ENCODE measurements at places on chromosomes 4 and X. TPM values are rescaled to one million over a fixed set of nuclear protein-coding genes. Genes with fewer than 3 reads are reported as not detected.

PHEX gene
- total RNA-seq, result 0.48 TPM

DNA sequence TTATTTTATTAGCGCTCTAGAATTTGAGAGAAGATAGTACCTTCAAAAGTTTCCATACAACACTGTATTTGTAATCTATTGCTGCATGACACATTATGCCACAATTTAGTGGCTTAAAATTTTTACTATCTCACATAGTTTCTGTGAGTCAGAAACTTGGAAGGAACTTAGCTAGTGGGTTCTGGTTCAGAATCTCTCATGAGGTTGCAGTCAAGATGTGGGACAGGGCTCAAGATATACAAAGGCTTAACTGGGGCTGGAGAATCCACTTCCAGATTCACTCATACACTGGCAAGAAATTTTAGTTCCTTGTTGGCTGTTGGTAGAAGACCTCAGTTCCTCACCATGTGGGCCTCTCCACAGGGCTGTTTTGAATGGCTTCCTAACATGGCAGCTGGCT is 11.5 kb upstream of the C4orf54 start:
- no peak for DNase-seq

DNA sequence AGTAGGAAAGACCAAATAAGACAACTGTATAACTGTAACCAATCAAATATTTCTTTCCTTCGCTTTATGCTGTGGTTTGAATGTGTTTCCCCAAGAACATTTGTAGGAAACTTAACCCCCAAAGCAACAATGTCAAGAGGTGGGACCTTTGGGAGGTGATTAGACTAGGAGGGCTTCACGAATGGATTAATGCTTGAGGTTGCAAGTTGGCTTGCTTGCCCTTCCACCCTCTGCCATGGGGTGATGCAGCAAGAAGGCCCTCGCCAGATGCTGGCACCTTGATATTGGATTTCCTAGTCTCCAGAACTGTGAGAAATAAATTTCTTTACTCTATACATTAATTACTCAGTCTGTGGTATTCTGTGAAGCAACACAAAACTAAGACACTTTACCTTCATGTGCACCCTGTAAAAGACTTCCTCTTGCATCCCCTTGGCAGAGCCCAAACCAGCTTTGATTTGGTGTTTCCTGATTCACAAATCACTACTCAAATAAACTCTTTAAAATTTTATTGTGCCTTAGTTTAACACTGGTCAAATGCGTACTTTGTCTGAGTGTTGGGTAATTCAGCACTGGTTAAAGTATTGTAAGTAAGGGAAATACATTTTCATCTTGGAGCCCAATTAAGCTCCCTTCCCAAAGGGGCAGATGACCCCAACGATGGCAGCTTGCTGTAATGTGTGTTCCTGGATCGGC is 59.9 kb downstream of the COQ2 start:
- DNase-seq, result no peak

GRCh38 chr4:113899271-113900070 is 80.0 kb downstream of the ARSJ start:
- no peak for DNase-seq

- DNase-seq, result no peak
Measured at GRCh38 chr4:26028133-26028792, 114.2 kb downstream of the SMIM20 start.

DNA sequence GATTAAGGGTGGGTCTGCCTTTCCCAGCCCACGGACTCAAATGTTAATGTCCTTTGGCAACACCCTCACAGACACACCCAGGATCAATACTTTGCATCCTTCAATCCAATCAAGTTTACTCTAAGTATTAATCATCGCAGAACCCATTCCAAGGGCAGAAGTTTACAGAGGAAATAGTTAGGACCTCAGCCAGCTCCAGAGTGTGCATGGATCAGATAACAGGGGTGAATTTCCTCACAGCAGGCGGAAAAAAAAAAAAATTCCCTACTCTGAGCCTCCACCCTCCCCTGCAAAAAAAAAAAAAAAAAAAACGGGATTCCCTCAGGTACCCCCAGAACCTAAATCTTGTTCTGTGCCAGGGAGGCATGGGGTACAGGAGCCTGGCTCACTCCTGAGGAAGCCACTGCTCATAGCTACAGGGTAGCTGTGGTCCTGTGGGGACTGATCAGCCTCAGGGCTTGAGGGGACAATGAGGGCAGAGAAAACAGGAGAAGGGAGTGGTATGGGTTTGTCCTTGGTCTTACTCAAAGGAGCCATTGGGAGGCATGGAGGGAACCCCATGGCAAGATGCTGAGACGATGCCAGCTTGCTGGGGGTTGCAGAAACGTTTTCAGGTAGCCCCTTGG is 113.0 kb downstream of the DHRSX start:
- DNase-seq, result no peak

CDS1 gene
- total RNA-seq, result 0.28 TPM

TRAM1L1 gene
- total RNA-seq, result 0.40 TPM

- no peak for DNase-seq
Measured at GRCh38 chr4:53267026-53267425, 98.8 kb downstream of the SCFD2 start.

CYLC1 gene
- total RNA-seq, result not detected

DNA sequence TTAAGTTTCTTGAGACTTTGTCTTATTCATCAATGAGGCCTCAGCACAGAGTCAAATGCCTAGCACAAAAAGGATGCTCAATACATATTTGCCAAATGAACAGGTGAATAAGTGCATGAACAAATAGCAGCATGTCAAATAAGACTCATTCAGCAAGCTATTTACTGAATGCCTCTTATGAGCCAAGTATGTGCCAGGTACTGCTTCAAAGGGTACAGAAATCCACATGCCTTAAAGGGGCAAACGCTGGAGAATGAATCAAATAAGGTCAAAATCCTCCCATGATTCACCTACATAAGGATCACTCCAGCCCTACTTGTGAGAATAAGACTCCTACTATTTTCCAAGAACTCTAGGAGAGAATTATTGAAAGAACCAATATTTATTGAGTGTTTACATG is 260.2 kb upstream of the CPEB2 start:
- no peak for DNase-seq

STARD8 gene
- 17.5 TPM for total RNA-seq

DNA sequence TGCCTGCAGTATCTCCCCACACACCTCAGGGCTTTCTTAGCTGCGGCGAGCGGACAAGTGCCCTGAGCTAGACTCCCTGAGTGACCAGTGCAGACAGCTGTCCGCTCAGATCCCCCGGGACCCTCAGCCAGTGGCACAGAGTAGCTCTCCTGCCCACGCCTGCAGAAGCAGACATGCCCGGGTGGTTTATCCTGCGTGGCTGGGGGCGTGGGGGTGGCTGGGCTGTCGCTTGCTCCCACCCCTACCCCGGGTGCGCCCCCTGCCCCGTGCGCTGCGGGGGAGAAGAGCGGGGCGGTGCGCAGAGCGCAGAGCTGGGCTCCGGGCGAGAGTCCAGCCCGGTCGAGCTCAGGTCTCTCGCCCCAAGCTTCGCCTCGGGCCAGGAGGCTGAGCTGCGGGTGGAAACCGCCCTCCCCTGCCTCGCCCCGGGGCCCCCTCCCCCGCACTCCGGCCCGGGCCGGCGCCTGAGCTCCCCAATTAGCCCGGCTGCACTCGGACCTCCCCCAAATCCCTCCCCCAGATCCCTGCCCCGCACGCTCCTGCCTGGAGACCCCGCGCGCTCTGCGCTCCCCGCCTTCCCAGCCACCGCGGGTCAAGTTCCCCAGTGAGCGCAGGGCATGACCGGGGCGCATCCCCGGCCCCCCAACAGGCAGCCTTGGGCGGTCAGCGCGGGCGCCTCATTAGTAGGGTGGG is 11.7 kb upstream of the SHOX start:
- no peak for DNase-seq

DNA sequence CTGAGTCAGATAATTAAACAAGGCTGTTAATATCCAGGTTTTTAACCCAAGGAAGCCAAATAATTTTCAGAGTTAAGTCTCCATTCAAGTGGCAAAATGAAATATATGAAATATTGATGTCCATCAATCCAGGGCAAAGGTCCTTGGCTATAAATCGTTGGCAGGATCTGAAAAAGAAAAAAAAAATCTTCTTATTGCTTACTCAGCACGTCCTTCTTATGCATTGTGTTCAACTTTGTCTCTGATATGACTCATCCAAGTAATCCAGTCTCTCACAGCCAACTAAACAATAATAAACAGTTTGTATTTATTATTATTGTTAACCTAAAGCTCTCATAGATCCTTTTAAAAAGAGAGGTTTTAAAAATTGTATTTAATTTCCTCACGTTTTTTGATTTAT is 851.2 kb downstream of the ADGRL3 start:
- no peak for DNase-seq

DNA sequence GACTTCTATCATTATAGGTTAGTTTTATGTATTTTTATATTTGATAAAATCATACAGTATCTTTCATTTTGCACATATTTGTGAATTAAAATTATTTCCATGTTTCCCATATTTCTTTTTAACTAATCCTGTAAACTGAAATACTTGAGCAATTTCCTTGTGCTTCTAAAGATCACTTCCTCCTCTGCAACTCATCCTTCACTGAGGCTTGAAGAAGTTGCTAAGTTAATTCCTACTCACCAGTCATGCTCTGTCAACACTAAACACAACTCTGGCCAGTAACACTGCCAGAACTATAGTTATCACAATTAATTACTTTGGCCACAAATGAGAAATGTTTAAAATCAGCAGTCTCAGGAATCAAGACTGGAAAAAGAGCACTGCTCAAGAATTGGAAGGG is 6.7 kb downstream of the SPATA4 start:
- DNase-seq, result no peak

VCX3B gene
- total RNA-seq, result not detected

GRCh38 chrX:12440246-12440645 is 302.0 kb downstream of the FRMPD4 start:
- DNase-seq, result no peak

DNA sequence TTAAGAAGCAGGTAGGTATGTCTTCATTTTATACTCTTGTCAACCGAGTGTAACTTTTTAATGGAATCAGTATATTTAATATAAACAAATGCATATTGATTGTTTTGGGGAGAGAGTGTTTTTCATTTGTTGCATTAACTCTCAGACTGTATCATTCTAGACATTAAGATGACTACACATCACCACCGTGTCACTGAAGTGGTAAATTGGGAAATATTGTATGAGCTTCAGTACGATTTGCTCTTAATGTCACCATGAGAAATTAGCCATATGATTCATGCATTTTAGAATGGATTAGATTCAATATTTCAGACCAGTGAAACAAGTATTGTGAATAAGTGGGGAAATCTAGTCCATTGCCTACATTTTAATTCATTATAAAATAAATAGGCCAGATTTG is 9.7 kb upstream of the MFAP3L start:
- DNase-seq, result no peak

DNA sequence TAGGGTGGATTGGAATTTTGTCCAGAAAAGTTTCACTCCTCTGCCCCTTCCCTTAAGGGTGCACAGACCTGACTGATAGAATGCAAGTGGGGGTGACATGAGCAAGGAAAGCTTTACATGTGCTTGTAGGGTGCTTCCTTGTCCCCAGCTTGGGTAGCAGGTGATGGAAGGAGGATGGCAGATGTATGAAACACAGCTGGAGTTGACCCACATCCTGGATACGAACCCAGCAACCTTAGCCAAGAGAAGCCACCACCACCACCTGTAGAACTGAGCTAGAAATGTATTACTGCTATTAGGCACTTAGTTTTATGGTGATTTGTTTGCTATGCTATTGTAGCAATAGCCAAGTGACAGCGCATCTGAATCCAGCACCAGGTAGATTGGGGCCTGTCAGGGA is 227.4 kb downstream of the HS3ST1 start:
- no peak for DNase-seq

MCTS1 gene
- 41.0 TPM for total RNA-seq

GRCh38 chr4:128249787-128250668 is 37.6 kb downstream of the PGRMC2 start:
- DNase-seq, result no peak

DNA sequence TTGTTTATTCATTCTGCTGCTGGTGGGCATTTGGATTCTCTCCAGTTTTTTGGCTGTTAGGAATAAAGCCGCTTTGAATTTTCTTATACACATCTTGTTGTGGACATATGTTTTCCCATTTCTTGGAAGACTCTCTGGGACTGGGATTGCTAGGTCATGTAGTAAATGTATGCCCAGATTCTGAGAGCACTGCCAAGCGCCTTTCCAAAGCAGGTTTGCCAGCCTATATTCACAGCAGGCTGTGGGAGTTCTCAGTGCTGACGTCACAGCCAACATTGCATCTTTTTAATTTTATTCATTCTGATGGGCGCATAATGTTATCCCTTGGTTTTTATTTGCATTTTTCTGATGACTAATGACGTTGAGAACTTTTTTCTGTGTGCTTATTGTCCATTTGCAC is 24.1 kb downstream of the TMEM271 start:
- DNase-seq, result no peak

DNA sequence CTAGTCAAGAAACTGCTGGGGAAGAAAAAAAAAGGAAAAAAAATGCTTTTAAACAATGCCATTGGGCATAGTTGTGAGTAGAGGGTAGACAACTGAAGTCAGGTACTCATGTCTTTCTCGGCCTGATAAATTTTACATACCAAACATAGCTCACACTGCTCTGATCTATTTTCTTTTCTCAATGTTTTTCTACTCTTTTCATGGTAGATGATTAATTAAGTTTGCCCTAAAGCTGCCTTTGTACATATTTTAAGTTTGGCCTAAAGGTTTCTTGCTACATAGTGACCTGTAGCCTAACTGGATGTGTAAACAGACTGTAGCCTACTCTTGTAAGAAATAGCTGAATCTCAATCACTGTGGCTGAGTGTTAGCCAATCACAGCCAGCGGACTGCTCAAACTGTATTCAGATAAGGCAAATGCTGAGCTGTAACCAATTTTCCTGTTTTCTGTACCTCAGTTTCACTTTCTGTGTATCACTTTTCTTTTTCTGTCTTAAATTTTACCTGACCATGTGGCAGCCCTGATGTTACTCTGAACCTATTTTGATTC is 121.0 kb downstream of the PCDH10 start:
- DNase-seq, result no peak

PHOX2B gene
- total RNA-seq, result not detected

- no peak for DNase-seq
Measured at GRCh38 chr4:124953061-124953460, 240.5 kb upstream of the ANKRD50 start.

DNA sequence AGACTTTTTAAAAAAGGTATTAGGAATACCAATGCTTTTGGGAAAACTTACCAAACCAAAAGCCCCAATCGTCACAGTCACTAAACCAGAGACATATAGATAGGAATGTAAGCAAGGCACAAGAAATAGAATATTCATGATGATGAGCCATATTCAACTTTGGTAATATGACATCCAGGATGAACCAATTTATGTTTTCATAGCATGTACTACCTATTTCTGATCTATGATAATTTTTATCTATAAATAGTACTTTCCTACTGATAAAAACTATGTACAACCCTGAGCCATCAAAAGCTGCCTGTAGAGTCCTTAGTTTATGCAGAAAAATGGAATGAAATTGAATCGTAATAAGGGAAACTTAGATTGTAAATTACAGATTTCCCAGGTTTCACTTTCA is 18.9 kb downstream of the CAMK2D start:
- no peak for DNase-seq

DMRTC1 gene
- not detected for total RNA-seq

- no peak for DNase-seq
Measured at GRCh38 chrX:154729439-154729838, 21.4 kb downstream of the GAB3 start.

GRCh38 chr4:30402276-30402675 is 317.9 kb upstream of the PCDH7 start:
- no peak for DNase-seq

SPANXN4 gene
- not detected for total RNA-seq

GRCh38 chr4:2592572-2592971 is 56.1 kb downstream of the FAM193A start:
- no peak for DNase-seq

PLP2 gene
- total RNA-seq, result 32.3 TPM

RNF150 gene
- 99.1 TPM for total RNA-seq

- DNase-seq, result peak; percentile 72
Measured at GRCh38 chr4:3074846-3075651, 568 bp downstream of the HTT start.
